Activated CD4-positive, alpha-beta T cell treated with anti-CD3 and anti-CD28 coated beads for 4 hours (primary cell): ENCODE measurements at places on chromosomes 2 and 18.

- DNase-seq = no peak
Observed at GRCh38 chr18:73235491-73235890, 367.7 kb upstream of the NETO1 start.

DNA sequence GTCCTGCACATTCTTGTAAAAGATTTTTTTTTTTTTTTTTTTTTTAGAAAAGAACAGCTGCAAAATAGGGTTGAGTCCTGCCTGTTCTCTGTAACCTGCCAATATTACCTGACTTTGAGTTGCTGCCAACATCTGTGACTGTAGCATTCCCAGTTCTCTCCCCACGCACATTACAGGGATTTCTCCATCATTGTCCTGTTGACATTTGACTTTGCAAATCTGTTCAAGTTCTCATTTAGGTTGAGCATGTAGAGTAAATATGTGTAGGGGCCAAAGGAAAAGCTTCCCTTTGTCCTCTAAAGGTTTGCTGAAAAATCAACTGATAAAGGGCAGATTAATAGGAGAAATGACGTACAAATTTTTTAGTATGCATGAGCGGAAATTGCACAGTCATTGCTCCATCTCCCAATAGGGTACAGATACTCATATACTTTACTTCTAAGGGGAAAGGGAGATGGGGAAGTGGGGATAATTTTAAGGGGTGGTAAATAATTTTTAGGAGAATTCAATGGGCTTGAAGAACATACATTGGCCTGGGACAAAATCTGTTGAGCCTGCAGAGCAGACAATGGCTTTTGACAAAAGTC is 385.5 kb downstream of the PIK3C3 start:
- no peak for DNase-seq

GRCh38 chr2:215571689-215572088 is 135.8 kb upstream of the FN1 start:
- DNase-seq = no peak

DNA sequence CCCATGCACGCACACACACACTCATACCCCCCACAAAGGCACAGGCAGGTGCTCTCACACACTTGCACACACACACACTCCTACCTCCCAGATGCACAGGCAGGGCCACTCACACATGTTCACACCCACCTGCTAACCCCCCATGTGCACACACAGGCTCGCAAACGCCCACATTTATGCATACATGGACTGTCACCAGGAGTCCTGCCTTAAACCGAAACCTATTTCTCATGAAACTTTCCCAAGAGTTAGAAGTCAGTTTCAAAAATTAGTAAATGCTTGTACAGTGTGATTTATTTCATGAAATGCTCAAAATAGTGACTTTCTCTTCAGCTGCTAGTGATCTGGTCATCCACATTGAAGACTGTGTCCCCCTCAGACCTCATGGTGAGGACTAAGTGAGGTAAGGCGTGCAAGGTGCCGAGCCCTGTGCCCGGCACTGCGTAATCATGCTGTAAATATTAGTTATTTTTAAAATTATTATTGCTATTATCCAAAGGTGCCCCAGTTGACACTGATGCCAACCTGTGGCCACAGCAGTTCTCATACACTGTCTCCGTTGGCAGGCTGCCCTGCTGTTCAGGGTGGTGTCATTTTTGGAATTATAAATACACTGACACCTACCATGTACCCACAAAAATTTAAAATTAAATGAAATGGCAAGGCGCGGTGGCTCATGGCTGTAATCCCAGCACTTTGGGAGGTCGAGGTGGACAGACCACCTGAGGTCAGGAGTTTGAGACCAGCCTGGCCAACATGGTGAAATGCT is 12.4 kb downstream of the CNNM4 start:
- peak; percentile 40 for DNase-seq

DNA sequence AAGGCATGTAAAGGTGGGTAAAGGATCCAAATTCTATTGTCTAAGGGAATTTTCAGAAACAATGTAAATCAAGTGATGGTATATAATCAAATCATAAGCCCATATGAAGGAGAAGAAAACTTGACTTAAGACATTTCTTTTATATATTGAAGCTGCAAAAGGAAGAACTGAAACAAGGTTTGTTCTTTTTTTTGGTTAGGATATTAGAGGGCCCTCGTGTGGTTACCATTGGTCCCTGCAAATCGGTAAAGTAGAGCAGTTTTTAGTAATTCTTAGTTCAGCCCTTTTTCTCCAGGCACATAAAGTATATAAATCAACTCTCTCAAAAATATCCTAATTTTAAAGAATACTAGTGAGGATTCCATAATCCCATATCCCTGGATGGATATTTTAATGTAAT is 105.6 kb upstream of the STK17B start:
- DNase-seq = no peak

DNA sequence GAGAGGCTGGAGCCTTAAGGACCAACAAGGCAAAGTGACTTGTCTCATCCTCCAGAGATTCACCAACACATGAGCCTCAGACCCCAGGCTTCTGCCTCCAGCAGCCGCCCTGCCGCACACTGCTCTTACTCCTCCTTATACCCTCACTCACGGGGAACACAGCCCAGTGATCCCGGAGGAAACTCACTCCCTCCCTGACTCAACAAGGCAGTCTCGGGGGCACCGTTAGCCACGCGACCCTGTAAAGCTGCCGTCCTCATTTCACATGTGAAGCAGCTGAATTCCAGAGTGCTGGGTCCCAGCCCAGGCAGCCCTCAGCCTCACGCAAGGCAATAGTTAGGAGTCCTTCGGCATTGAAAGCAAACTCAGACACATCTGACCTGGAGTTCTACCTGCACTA is 129.7 kb downstream of the TPO start:
- DNase-seq = no peak

- DNase-seq = peak; percentile 34
Observed at GRCh38 chr2:9554921-9555296, 721 bp downstream of the ADAM17 start.

GRCh38 chr18:59324623-59324971 is 6.1 kb upstream of the CPLX4 start:
- DNase-seq = no peak

GRCh38 chr2:191299866-191300265 is 54.7 kb downstream of the MYO1B start:
- no peak for DNase-seq

DNA sequence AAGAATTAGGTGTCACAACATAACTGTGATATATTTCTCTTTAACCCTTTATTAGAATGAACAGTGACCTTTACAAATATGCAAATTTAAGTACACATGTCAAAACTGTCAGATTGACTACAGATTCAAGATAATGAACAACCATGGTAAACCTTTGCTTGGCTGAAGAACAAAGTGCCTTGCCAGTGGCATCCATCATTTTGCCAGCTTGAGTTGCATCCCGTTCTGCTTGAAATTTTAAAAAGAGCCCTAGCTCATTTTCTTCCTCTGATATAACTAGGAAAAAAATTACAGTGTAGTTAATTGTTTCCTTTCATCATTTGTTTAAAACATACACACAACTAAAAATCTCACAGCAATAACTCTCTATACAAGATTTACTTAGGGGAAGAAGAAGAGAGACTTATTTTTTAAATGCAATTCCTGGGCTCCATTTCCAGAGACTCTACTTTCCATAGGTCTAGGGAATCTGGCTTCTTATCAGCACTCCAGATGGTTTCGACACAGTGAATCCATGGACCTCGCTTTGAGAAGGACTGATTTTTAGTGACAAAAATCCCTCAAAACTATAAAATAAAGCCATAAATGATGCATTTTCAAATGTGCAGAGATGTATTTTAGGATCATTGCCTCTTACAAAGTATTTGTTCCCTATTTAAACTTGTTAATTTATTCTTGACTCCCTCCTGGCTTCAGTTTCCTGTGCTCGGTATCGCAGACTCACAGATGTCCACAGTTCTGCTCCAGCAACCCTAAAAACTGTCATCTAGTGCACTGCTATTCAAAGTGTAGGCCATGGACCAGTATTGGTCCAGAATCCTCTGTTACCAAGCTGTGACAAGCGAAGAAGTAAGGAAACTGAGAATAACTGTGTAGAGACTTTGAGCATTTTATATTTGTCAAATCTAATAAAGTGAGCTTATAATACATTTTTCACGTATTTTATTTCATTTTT is 50.1 kb downstream of the ICA1L start:
- DNase-seq = no peak

DNA sequence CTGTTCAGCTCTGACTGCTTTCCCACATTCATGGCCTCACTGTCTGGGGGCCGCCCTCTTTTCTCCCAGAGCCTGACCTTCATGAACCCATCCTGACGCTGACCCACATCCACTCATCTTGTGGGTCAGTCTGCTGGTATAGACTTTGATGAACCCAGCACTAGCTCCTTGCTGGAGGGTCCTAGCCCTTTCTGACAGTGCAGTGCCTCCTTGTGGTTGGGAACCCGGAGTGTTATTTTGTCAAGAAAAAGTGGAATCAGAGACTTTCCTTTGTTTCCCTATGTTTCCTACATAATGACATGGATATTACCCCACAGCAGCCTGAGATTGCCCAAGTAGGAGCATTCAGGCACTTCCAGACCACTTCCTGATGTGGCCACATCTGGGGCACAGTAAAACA is 19.3 kb upstream of the OSR1 start:
- DNase-seq = no peak

- DNase-seq = no peak
Observed at GRCh38 chr2:55804535-55804934, 110.9 kb upstream of the PNPT1 start.

- no peak for DNase-seq
Observed at GRCh38 chr2:88177556-88177955, 7.4 kb downstream of the THNSL2 start.

GRCh38 chr2:83253848-83254247 is 1205.2 kb downstream of the SUCLG1 start:
- no peak for DNase-seq

DNA sequence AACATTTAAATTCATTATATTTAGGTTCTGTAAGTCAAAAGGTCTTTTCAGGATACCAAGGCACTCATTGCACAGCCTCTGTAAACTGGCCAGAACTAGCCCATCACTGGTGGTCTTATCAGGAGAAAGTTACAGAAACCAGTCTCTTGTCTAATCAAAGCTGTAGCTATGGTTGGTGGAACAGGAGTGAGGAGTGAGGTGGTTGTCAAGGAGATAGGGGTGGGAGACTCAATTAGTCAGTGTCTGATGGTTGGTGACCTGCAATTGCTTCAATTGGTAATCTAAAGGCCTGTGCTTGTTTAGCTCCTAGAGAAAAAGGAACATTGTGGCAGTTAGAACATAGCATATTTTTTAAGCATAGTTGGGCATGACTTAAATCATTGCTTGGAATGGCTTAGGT is 458.6 kb upstream of the CDH2 start:
- DNase-seq = no peak

GRCh38 chr18:5542515-5543035 is 1.2 kb downstream of the EPB41L3 start:
- no peak for DNase-seq

DNA sequence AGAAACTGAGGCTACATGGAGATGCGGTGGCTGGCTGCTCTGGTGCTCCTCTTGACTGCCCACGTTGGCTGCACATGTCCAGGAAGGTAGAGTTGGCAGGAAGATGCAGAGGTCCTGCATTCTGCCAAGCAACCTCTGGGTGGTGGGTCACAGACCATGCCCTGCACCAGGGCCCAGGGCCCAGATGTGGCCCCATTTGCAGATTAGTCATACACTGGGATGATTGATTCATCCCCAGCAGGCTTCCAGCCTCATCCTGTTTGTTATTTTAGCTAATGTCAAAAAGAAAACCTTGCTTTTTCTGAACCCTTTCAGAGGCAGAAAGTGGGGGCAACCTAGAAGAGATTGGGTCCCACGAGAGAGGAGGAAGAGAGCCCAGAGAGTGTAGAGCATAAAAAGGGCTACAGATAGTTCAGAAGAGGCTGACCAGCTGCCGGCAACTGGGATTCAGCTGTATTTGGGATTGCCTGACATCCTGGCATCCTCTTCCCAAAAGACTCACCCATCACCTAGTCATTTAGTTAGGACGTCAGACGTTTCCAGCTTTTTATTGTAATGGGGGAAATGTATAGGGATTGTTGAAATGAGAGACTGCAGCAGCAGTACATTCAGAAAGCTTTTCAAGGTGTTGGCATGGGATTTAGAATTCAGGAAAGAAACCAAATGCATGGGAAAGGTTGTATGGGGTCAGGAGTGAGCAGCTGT is 101.9 kb downstream of the CTIF start:
- DNase-seq = no peak

- no peak for DNase-seq
Observed at GRCh38 chr2:207770602-207771404, 1.1 kb upstream of the FZD5 start.

- no peak for DNase-seq
Observed at GRCh38 chr2:15996536-15997423, 56.4 kb downstream of the MYCN start.

DNA sequence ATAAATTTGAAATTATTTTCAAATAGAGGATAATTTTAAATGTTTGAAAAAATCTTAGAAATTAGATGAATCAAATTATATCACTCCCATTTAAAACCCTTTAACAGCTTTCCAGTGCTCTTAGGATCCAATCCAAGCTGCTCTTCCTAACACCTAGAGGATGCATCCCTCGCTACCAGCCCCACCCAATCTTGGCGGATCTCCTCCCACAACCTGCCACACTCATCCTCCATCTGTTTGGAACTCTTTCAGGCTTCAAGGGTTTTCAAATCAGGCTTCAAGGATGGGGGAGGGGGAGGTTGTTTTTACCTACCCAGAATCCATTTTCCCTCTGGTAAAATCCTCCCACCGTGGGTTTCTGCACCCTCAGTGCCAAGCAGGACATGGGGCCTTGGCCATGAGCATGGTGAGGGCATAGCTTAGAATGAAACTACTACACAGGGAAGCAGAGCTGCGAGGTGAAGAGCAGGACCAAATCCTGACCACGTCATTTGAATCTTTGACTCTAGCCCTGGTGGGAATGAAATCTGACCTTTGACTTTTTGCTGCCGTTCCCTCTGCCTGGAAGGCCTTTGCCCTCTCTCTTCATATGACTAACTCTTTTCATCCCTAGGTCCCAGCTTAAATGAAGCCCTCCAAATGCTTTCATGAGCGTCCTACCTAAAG is 113.0 kb upstream of the MAPRE2 start:
- no peak for DNase-seq

DNA sequence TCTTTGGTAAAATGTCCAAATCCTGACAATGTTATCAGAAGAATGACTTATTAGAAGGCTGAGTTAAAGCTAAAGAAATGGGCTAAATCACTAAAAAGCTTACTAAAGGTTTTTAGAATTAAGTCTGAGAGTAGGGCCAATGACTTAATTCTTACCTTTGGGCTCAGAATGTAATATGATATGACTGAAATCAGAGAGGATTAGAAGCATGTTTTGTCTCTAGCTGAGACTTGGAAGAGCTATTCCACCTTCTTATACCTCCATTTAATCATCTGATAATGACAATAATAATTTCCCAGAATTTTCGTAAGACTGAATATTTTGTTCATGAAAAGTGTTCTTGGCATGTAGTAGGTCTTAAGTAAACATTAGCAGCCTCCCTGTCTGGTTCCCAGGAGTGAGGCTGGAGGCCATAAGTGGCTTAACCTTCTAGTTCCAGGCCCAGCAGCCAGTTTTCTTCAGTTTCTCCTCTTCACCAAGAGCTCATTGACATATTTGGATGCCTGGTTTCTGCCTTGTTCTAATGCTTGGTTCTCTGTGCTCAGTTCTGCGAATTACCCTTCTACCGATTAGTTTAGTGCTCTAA is 25.5 kb upstream of the E2F6 start:
- DNase-seq = no peak

- no peak for DNase-seq
Observed at GRCh38 chr2:129913695-129914495, 65.6 kb upstream of the RAB6C start.
